Hindlimb muscle (tissue), 1 donor: ENCODE measurements at places on chromosomes 2 and 18. TPM values are rescaled to one million over a fixed set of nuclear protein-coding genes. Genes with fewer than 3 reads are reported as not detected.
A peak's percentile ranks its signal among the peaks of the same experiment; 100 is the strongest.

GRCh38 chr2:106561356-106561755 lies 74.2 kb downstream of the CD8B2 start:
- peak; percentile 38 for DNase-seq

GRCh38 chr2:187527262-187527661 lies 27.0 kb downstream of the TFPI start:
- peak; percentile 33 for DNase-seq

DNA sequence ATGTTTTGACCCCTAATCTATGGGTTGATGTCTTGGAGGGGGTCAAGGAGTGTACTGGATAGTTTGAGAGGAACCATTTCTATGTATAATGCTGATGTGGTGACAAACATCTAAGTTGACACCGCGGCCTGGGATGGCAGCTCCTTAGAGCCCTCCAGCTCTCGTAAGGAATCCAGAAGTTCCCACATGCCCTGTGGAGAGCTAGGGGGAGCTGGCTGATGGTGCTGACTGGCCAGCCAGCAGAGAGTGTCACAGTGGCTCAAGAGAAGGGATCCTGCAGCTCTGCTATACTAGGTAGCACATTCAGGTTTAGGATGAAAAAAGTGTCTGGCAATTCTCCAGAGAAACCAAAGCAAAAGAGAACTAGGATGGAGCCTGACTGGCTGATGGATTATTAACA lies 842.2 kb upstream of the VRK2 start:
- DNase-seq, result no peak

DNA sequence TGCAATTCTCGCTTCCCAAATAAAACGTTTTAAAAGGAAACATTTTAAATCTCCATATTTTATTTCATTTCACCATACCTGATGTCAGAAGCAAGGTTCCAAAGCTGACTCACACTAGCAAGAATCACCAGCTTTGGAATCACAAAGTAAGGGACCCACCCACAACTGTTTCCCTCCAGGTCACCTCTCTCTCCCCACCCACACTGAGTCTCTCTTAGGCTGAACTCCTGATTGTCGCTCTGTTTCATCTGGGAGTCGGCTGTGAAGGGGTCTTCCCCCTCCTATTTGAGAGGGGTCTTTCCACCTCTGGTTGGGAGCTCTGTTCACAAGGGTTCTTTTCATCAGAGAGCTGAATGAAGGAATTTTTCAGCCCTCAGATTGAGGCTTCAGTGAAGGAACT lies 128.1 kb downstream of the L3MBTL4 start:
- DNase-seq, result no peak

DNA sequence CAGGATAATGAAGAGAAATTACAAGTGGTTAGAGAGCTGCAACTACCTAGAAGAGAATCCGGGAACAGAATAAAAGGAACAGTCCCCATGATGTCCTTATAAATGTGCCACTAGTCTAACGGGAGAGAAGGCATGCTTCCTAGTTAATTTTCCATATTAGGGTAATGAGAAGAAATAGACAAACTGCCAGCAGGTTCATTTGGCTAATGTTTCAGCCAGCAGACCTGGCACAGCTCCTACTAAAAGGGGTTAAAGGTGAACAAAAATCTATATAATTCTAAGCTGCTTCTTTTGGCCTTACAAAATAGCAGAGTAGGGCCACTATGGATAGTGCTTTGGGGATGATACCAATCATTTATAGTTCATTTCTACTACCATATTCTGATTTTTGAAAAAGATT lies 845.3 kb upstream of the GCFC2 start:
- no peak for DNase-seq

- peak; percentile 86 for DNase-seq
Measured at GRCh38 chr2:23617167-23617810, 232.3 kb downstream of the KLHL29 start.

GRCh38 chr2:219739066-219739465 lies 111.6 kb downstream of the SLC4A3 start:
- DNase-seq, result no peak

GRCh38 chr18:9943311-9943710 lies 29.5 kb downstream of the VAPA start:
- DNase-seq, result no peak

- DNase-seq, result no peak
Measured at GRCh38 chr2:166081131-166081632, 46.6 kb downstream of the SCN1A start.

DNA sequence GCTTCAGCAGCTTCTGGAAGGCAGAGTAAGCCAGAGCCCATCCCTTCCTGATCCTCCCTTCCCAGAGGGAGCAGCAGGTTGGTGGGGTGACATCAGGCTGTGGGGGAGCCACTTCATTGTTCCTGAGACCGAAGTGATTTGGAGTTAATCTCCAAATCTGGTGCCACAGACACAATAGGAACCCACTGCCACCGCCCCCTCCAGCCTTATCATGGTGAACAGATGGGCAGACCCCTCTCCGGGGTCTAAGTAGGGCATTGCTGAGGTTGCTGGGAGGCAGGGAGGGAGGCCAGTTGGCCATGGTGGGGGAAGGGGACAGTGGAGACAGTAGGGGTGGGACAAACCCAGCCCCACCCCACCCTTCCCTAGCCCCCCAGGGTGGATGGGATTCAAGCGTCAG lies 25.6 kb upstream of the SLC35F6 start:
- DNase-seq, result no peak

- no peak for DNase-seq
Measured at GRCh38 chr2:119126650-119127049, 31.9 kb downstream of the C1QL2 start.

GRCh38 chr2:57869758-57870344 lies 176.8 kb upstream of the VRK2 start:
- no peak for DNase-seq

- DNase-seq, result no peak
Measured at GRCh38 chr2:11578986-11579774, 45.3 kb downstream of the GREB1 start.

DNA sequence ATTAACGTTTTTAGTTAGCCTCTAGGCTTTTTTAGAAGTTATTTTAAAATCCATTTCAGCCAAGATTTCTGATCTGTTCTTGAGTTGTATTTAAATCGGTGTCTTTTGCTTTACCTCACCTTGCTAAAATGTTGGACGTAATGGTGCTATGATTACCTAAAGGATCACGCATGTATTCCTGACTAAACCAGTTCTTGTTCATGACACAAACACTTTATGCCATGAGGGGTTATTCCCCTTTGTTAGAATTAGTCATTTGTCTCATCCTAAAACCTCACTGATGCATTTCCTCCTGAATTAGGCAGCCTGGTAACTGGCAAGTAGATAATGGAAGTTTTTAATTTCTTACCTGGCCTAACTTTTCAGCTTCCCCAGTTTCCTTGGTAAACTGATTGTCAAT lies 185.4 kb upstream of the TANK start:
- DNase-seq, result no peak

DNA sequence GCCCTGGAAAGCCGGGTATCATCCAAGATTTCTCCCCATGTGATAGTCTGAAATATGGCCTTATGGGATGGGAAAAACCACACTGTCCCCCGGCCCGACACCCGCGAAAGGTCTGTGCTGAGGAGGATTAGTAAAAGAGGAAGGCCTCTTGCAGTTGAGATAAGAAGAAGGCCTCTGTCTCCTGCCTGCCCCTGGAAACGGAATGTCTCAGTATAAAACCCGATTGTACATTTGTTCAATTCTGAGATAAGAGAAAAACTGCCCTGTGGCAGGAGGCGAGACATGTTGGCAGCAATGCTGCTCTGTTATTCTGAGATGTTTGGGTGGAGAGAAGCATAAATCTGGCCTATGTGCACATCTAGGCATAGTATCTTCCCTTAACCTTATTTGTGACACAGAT lies 26.8 kb downstream of the RUFY4 start:
- no peak for DNase-seq

DNA sequence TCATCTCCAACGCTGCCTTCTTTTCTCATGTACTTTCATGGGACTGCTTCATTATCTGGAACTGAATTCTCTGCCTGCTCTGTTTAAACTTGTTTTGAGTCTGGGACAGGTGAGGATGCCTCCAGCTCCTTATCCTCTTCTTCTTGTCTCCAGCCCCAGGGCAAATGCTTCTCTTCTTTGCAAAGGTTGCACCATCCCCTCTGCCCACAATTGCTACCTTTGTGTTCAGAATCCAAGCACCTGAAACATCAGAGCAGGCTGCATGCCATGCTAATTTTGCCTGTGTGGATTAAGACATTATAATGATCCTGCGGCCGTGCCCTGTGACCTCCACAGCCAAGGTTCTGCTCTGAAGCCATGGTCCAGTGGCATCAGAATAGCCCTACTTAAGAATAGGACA lies 309.5 kb downstream of the EPHA4 start:
- no peak for DNase-seq

DNA sequence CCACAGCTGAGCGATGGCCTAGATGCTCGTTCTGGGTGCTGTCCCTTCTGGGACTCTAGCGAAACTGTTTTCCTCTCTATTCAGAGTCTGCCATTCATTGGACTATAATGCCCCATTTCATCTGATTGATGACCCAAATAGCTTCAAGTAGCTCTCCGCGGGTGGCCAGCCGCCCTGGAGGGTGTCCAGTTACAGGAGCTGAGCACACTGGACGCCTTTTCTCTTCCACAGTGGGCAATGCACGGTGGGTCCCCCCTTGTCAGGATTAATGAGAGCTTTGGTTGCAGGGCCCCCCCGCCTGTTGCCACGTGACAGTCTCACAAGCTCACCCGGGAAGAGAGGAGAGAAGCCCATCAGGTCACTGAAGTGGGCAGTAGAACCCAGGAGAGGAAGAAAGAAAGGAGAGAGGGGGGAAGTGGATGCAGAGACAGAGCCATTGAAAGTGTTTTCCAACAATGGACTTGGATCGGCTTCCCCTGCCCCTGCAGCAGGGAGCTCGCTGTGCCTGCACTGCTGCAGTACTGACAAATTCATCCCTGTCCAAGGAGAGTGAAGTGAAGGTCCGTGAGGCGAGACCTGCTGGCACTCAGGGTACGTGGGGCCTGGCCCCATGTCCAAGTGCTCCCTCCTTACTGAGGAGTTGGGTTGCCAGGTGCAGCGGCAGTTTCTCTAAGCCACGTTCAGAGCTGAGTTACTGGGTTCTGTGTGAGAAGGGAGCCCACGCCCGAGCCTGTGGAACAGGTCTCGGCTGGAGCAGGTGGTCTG lies 44.8 kb downstream of the DIPK1C start:
- DNase-seq, result no peak

- DNase-seq, result no peak
Measured at GRCh38 chr2:240732911-240733622, 41.4 kb downstream of the AQP12A start.

DNA sequence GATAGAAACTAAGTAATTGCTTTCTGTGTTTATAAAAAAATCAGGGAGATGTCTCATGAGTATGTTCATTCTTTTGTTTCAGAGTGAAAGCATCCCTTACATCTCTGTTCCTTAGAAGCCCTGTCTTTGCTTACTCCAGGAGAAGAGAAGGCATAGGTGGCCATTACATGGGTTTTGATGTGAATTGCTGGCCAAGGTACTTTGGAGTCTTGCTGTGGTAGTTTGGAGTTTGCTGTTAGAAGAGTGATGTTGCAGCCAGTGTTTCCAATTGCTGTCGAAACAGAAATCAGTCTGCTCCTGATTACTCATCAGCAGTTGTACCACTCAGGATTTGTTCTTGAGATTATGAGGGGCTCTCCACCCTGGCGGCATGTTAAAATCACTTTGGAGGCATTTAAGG lies 97.8 kb upstream of the KLHL14 start:
- DNase-seq, result no peak

GRCh38 chr18:58653814-58654509 lies 17.3 kb upstream of the MALT1 start:
- no peak for DNase-seq

DNA sequence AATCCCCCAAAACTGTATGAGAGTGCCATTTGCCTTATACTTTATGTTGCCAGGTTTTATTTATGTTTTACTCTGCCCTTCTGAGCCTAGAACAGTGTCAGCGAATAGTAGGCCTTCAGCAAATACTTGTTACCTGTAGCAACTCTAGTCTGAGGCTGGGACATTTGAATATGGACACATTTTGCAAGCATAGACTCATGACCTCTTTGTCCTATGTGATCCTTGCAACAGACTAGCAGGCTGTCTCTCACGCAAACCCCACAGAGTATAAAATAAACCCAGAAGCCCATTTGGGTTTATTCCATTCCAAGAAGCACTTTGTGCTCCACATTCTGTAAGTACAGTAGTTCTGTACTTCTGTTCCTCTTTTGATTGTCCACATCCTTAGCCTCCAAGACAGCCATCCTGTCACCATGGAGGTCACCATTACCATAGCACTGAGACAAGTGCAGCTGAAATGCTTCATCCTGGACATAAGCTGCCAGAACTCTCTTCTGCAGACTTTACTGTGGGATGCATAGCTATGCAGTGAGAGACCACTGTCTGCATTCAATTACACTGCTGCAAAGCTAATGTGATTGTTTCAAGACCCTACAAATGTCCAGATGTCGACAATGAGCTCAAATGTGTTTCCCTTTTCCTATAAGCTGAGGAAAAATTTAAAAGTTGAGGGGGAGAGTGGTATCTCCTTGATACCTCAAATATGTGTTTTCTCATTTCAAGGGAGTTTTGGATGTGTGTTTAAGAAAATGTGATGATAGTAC lies 425.7 kb downstream of the PID1 start:
- no peak for DNase-seq

- no peak for DNase-seq
Measured at GRCh38 chr2:9802576-9802993, 40.7 kb upstream of the TAF1B start.

- no peak for DNase-seq
Measured at GRCh38 chr2:172588931-172589330, 33.0 kb downstream of the PDK1 start.

DNA sequence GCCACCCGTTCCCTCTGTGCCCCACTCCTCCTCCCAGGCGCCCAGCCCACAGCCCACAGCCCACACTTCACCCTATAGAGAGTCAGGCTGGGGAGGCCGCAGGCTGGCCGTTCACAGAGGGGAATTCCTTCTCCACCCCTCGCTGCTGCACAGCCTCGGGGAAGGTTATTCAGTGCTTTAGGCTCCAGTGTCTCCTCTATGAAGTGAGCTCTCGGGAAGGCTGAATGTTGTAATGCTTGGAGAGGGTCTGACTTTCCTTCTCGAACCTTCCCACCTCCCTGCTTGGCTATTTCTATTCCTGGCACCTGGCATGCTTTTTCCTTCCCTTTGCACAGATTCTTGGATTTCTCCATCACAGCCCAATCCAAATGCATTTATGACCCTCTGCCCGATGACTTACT lies 62.5 kb upstream of the SMAD7 start:
- peak; percentile 48 for DNase-seq

GRCh38 chr2:126359494-126359893 lies 296.5 kb upstream of the GYPC start:
- no peak for DNase-seq

The IMMT gene
- polyA plus RNA-seq, result 71.7 TPM

The RFTN2 gene
- 13.2 TPM for polyA plus RNA-seq

The MDH1B gene
- 0.28 TPM for polyA plus RNA-seq

The SRD5A2 gene
- not detected for polyA plus RNA-seq

The PRKAG3 gene
- polyA plus RNA-seq, result 44.4 TPM

The BCS1L gene
- 38.9 TPM for polyA plus RNA-seq

The LRATD1 gene
- 12.0 TPM for polyA plus RNA-seq

The DPP10 gene
- 0.15 TPM for polyA plus RNA-seq

The PDCD1 gene
- 0.12 TPM for polyA plus RNA-seq

The SAP130 gene
- 12.9 TPM for polyA plus RNA-seq

The MBD5 gene
- polyA plus RNA-seq, result 21.2 TPM

The KIAA2012 gene
- polyA plus RNA-seq, result 0.19 TPM

The MTX2 gene
- polyA plus RNA-seq, result 53.3 TPM

The CCDC74A gene
- 2.0 TPM for polyA plus RNA-seq

The AFF3 gene
- polyA plus RNA-seq, result 3.9 TPM
